ENCODE measurements at places on chromosomes 7 and 10.

GRCh38 chr10:61175316-61175715, 231.3 kb upstream of the RHOBTB1 start:
- no peaks in the 10 kb centered on the region for H3K27me3 ChIP-seq
- H3K4me3 ChIP-seq, result no peak overlapping the region
- H3K36me3 ChIP-seq, result no peaks in the 10 kb centered on the region
- H3K4me1 ChIP-seq, result no peaks in the 10 kb centered on the region

- no peak overlapping the region for H3K4me3 ChIP-seq
- no peak overlapping the region for H3K27ac ChIP-seq
- no peaks in the 10 kb centered on the region for H3K36me3 ChIP-seq
- no peaks in the 10 kb centered on the region for H3K4me1 ChIP-seq
- no peak for DNase-seq
These were observed 108.0 kb downstream of the HTR5A start for GRCh38 chr7:155178096-155178495.

- no peaks in the 10 kb centered on the region for H3K36me3 ChIP-seq
- H3K4me1 ChIP-seq, result no peaks in the 10 kb centered on the region
- no peak overlapping the region for H3K4me3 ChIP-seq
- DNase-seq, result no peak
- H3K27me3 ChIP-seq, result no peaks in the 10 kb centered on the region
These were observed 68.7 kb upstream of the AASS start for GRCh38 chr7:122212754-122213153.

GRCh38 chr10:3972460-3973301, 187.7 kb upstream of the KLF6 start:
- DNase-seq, result peak; percentile 87
- H3K36me3 ChIP-seq, result no peaks in the 10 kb centered on the region
- peak overlapping the region; percentile 67 for H3K4me3 ChIP-seq
- peaks cover 64% of the 10 kb centered on the region for H3K4me1 ChIP-seq
- no peaks in the 10 kb centered on the region for H3K27me3 ChIP-seq

DNA sequence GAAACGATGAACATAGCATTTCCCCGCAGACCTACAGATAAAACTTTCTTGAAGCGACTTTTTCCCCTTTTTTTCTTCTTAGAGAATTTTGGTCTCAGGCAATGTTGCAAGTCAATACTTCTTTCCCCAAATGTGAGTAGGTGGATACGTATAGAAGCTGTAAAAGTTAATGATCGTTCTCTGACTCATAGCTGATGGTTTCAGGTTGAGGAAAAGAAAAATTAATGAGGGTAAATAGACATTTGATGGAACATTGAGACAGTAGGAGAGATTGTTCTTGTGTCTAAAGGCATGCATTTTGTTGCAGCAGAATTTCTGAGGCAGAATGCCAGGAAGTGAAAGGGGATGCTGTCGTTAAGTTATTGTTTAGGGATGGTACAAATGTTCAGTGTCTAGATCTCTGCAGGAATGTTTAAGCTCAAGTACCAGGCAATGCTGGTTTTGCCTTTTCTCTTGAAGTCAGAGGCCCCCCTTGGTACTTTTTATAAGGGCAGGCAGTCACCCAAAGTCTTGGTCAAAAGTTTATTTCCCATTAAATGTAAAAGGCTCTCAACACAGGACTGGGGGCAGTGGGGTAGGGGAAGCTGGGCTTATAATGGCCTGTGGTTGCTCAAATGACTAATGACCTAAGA, 9.3 kb downstream of the TCF7L2 start:
- H3K27me3 ChIP-seq, result peaks cover 15% of the 10 kb centered on the region
- no peaks in the 10 kb centered on the region for H3K4me1 ChIP-seq
- no peak overlapping the region for H3K4me3 ChIP-seq
- no peaks in the 10 kb centered on the region for H3K36me3 ChIP-seq

DNA sequence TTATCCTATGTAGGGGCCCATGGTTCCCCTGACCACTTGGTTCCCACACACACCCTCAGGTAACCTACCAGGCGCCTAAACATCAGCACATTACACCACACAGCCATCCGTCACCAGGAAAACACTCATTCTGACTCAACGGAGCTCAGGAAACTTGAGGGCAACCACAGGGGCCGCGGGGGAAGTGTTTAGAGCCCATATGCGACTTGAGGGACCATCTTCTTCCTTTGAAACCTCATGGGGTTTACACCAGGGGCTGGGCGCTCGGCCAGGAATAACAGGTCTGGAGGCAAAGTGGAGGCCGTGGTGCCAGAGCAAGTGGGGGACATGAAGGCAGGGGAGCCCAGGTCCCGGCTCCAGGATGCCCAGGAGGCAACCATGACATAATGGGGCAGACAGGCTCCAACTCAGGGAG, 1.5 kb downstream of the STX1A start:
- H3K4me3 ChIP-seq, result peak overlapping the region; percentile 44
- H3K4me1 ChIP-seq, result peaks cover 27% of the 10 kb centered on the region
- H3K27me3 ChIP-seq, result no peaks in the 10 kb centered on the region
- no peak overlapping the region for H3K27ac ChIP-seq

DNA sequence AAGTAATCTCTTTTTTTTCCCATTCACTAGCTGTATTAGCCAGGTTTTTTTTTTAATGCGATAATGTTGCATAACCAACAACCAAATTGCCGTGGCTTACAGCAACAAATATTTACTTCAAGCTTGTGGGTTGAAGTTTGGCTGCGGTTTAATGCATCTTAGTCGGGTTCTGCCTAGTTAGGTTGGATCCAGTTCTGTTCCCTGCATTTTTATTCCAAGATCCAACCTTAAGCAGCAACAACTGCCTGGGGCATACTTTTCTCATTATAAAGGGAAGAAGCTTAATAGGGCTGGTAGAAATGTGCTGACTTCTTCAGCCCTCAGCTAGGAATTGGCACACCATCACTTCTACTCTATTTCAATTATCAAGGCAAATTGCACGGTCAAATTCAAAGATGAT, 1115.5 kb upstream of the AUTS2 start:
- DNase-seq, result no peak
- no peak overlapping the region for H3K4me3 ChIP-seq
- H3K4me1 ChIP-seq, result no peaks in the 10 kb centered on the region
- no peaks in the 10 kb centered on the region for H3K36me3 ChIP-seq
- H3K27ac ChIP-seq, result no peak overlapping the region

- no peak overlapping the region for H3K4me3 ChIP-seq
- H3K36me3 ChIP-seq, result no peaks in the 10 kb centered on the region
- no peak overlapping the region for H3K27ac ChIP-seq
- H3K27me3 ChIP-seq, result no peaks in the 10 kb centered on the region
- DNase-seq, result no peak
These were observed 192.8 kb upstream of the PRSS58 start for GRCh38 chr7:142450695-142451094.

DNA sequence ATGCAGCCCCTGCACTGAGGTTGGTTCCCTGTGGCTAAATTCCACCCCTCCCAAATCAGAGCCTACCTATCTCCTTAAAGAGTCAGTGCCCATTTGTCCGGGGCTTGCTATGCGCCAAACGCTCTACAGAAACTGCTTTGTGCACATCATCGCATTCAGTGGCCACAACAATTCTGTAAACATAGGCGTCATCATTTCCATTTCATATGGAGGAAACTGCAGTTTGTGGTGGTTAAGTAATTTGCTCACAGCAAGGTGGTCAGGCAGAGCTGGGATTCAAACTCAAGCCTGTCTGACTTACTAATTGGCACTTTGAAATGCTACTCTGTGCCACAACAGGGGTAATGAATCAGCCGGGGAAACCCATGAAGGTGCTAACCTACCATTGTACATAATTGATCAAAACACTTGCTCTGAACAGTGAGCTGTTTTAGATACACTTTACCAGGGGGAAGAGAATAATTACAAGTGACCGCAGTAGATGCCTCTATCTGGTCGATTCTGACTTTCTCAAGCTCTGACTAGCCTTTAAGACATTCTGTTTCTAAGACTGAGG, 775.5 kb downstream of the LRMDA start:
- no peak overlapping the region for H3K4me3 ChIP-seq
- H3K27me3 ChIP-seq, result no peaks in the 10 kb centered on the region
- no peak overlapping the region for H3K27ac ChIP-seq

DNA sequence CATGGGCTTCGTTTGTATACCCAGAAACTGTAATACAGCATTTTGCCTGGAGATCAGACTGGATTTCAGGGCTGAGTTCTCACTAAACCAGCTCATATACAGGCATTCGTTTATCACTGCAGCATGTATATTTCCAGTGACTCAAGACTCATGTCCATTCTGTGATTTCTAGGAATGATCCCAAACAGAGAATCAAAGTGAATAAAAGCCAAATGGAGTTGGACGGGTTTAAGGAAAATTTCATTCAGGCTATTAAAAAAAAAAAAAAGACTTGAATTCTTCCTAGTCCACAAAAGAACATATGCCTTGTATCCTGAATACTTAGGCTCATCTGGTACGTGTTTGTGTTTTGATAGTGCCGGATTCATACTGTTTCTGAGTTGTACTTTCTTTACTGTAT, 46.8 kb downstream of the TET1 start:
- no peak overlapping the region for H3K4me3 ChIP-seq
- no peaks in the 10 kb centered on the region for H3K36me3 ChIP-seq
- no peak for DNase-seq
- no peaks in the 10 kb centered on the region for H3K27me3 ChIP-seq

DNA sequence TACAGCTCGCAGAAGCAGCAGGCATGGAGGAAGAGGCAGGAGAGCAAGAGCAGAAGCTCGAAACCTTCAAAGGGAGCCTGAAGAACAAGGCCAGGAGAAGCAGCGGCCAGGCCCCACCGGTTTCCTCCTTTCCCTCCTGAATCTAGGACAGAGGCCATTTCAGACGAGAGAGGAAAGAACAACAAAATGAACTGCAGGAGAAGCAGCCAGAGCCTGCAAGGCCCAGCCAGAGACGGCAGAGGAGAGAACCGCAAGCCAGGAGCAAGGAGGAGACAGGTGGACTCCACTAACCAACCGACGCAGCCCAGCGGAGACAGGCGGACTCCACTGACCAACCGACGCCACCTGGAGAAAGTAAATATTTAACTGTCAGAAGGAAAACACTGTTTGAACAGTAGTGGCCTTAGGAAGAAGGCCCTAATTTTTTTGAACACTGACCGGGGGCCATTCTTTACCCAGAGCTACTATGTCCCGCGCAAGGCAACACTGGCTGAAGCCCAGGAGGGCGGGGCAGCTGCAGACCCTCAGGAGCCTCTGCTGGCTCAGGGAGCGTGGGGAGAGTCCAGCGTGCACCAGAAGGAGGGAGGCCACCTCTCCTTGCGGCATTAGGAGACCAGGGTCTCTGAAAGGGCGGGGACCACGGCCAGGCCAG, 559.2 kb downstream of the PTPRN2 start:
- H3K27ac ChIP-seq, result no peak overlapping the region
- H3K4me1 ChIP-seq, result no peaks in the 10 kb centered on the region
- H3K27me3 ChIP-seq, result no peaks in the 10 kb centered on the region
- no peaks in the 10 kb centered on the region for H3K36me3 ChIP-seq

DNA sequence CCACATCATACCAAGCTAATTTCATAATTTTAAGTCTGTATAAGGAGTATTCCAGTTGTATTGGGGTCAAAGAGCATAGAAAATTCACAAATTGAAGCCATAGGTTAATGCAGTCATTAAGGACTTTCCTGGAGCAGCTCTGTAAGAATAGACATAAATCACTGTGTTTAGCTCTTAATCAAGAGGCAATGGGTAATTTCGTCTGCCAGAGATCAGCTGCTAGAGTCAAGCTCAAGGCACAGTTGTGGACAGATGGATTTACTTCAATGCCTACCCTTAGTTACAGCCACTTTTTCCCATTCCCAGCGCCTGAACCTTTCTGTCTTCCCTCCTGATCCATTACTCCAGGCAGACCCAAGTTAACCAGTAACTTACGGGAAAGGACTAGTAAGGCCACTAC, 40.6 kb upstream of the AGBL3 start:
- DNase-seq, result no peak
- H3K27me3 ChIP-seq, result peaks cover 4% of the 10 kb centered on the region

- DNase-seq, result no peak
- H3K4me1 ChIP-seq, result no peaks in the 10 kb centered on the region
These were observed 82.4 kb upstream of the SLC13A1 start for GRCh38 chr7:123282181-123282580.

GRCh38 chr10:105757302-105757701, 1116.2 kb downstream of the SORCS3 start:
- no peak for DNase-seq
- no peak overlapping the region for H3K4me3 ChIP-seq
- no peaks in the 10 kb centered on the region for H3K36me3 ChIP-seq
- no peaks in the 10 kb centered on the region for H3K27me3 ChIP-seq
- H3K27ac ChIP-seq, result no peak overlapping the region
- H3K4me1 ChIP-seq, result no peaks in the 10 kb centered on the region

DNA sequence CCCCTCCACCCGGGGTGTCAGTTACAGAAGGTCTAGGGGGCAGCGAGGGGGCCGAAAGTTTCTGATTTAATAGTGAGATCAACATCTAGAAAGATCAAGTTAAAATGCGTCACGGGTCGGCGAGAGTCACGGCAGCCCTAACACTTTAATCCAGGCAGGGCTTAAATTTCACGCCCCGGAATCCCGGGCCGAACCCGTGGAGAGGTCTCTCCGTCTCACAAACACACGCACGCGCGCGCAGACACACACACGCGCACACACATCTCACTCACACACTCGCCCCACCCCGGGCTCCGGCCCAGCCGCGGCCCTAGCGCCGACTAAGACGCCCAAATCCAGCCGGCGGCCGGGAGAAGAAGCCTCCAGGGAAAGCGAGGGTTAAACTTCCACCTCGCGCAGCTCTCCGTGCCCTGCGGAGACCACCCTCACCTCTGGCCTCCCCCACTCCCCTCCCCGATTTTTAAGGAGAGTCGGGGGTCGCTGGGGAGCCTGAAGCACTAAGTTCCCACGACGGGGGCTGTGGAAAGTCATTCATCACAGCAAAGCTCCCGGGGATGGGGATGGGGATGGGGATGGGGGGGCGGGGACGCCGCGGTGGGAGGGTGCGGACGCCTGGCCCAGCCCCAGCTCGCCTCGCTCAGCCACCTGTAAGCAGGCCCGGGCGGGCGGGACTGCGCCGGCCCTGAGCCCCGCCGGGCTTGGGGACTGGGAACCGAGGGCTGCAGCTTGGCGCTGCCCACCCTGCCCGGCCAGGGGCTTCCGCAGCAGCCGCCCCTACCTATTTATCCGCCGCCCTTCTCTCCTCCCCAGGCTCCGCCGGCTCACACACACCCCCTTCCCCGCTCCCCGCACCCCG, 1.6 kb downstream of the PDGFA start:
- no peaks in the 10 kb centered on the region for H3K27me3 ChIP-seq
- DNase-seq, result no peak
- H3K27ac ChIP-seq, result no peak overlapping the region
- H3K36me3 ChIP-seq, result no peaks in the 10 kb centered on the region
- no peak overlapping the region for H3K4me3 ChIP-seq

GRCh38 chr10:17756557-17757217, 4.7 kb downstream of the TMEM236 start:
- H3K36me3 ChIP-seq, result no peaks in the 10 kb centered on the region
- H3K27me3 ChIP-seq, result no peaks in the 10 kb centered on the region
- H3K27ac ChIP-seq, result no peak overlapping the region
- DNase-seq, result peak; percentile 6

GRCh38 chr10:110859973-110860376, 11.8 kb upstream of the PDCD4 start:
- no peaks in the 10 kb centered on the region for H3K36me3 ChIP-seq
- DNase-seq, result no peak
- no peaks in the 10 kb centered on the region for H3K27me3 ChIP-seq
- peaks cover 80% of the 10 kb centered on the region for H3K4me1 ChIP-seq

- no peak for DNase-seq
- no peak overlapping the region for H3K27ac ChIP-seq
- H3K4me3 ChIP-seq, result no peak overlapping the region
- no peaks in the 10 kb centered on the region for H3K27me3 ChIP-seq
- H3K4me1 ChIP-seq, result no peaks in the 10 kb centered on the region
- H3K36me3 ChIP-seq, result no peaks in the 10 kb centered on the region
These were observed 54.4 kb downstream of the CYP2C9 start for GRCh38 chr10:94992811-94993210.
